ENCODE measurements at places on chromosomes 7 and 10. TPM values are rescaled to one million over a fixed set of nuclear protein-coding genes. Genes with fewer than 3 reads are reported as not detected.

Gene KCNMA1
- total RNA-seq, result 12.5 TPM

Gene ATOH7
- total RNA-seq, result 0.58 TPM

Gene TEX47
- total RNA-seq, result not detected

Gene OR6V1
- total RNA-seq, result not detected

Gene FAM237B
- total RNA-seq, result not detected

Gene DEPP1
- 7.4 TPM for total RNA-seq

Gene DOCK4
- total RNA-seq, result 10.0 TPM

Gene ALOX5
- 1.7 TPM for total RNA-seq

Gene CABCOCO1
- total RNA-seq, result 0.86 TPM

Gene SPDYE8
- total RNA-seq, result not detected

Gene NPC1L1
- total RNA-seq, result 0.23 TPM

Gene NUTM2B
- not detected for total RNA-seq

Gene DMBT1
- total RNA-seq, result not detected

GRCh38 chr7:11005202-11005601 lies 31.5 kb downstream of the PHF14 start:
- DNase-seq, result no peak

- peak; percentile 88 for DNase-seq
Measured at GRCh38 chr7:110386913-110387312, 704.0 kb upstream of the LRRN3 start.

DNA sequence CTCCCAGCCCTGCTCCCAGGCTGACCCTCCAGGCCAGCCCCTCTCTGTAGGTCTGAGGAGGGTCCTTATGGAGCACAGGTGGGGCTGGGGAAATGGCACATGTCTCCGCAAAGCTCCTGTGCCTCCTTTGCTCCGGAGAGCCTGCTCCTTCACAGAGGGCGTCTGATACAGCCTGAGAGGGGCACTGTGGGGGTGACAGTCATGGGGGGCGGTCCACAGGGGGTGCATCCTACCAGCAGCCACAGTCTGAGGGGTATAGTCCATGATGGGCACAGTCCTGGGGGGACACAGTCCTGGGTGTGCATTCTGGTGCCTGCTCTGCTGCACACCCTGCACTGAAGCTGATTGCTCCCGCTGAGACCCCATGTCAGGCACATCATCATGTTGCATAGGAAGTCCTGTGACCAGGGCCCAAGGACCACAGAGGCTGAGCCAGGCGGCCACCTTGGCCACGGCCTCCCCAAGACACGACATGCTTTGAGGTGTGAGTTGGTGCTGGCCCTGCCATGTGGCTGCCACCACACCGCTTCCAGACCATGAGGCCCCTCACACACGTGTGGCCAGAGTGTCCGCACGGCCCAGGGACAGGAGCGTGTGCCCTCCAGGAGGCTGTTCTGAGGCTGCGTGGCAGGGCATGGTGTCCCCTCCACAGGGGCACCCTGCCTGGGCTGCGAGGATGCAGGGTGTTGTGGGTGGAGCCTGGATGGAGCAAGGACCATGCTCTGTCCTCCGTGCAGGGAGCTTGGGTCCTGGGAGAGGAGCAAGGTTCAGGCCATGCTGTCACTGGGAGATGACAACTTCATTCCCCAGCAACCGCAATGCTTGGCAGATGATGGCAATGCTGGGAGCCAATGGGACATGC lies 59.2 kb downstream of the PWWP2B start:
- no peak for DNase-seq

DNA sequence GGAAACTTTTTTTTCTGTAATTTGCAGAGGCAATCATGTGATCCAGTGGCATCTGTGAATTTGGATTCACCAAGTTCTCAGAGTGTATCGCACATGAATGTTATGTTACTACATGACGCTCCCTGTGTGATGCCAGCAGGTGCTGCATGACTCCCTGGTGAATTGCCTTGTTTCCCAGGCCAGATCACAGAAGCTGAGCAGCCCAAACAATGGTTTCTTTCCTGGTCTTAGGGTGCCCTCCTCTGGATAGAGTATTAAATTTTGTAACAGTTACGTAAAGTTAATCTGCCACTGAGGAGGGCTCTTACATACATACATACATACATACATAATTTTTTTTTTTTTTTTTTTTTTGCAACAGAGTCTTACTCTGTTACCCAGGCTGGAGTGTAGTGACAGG lies 3.6 kb downstream of the ZSCAN21 start:
- DNase-seq, result peak; percentile 54

GRCh38 chr10:11832042-11832441 lies 8.9 kb downstream of the PROSER2 start:
- peak; percentile 72 for DNase-seq

DNA sequence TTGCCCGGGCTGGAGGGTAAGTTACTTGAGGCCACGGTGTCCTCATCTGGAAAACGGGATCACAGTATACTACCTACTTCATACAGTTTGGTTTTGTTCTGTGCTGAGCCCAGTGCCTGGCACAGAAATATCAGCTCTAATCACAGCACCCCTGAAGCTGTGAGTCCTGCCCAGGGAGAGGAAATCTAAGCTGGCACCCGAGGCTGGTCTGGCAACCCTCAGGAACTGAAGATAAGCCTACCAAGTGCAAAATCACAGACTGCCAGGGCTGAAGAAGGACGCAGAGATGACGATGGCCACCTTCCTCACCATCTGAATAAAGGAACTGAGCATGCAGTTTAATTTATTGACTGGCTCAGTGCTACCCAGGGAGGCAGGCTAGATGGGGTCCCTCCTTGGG lies 7.7 kb upstream of the TMEM120A start:
- DNase-seq, result no peak

GRCh38 chr7:81075150-81075549 lies 156.3 kb upstream of the SEMA3C start:
- DNase-seq, result no peak

GRCh38 chr7:5452470-5452899 lies 28.9 kb upstream of the TNRC18 start:
- DNase-seq, result no peak

DNA sequence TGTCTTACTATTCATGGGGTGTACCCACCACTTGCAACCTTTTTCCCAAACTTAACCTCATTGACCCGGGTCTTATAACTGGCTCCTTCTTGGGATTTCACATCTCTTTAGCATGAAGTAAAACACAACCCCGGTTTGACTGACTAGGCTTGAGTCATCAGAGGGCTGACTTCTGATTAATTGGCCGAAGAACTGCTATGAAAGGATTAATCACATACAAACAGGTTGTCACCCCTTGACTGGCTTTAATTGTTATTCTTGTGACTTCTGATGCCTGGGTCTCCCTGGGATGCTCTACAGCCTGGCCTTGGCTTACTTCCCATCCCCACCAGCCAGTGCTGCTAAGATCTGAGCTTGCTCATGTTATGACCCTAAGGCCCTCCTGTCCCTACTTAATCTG lies 8.8 kb upstream of the CRPPA start:
- no peak for DNase-seq

GRCh38 chr7:139061416-139061815 lies 25.6 kb upstream of the ZC3HAV1L start:
- no peak for DNase-seq

- no peak for DNase-seq
Measured at GRCh38 chr7:86949052-86949778, 110.2 kb downstream of the ELAPOR2 start.

DNA sequence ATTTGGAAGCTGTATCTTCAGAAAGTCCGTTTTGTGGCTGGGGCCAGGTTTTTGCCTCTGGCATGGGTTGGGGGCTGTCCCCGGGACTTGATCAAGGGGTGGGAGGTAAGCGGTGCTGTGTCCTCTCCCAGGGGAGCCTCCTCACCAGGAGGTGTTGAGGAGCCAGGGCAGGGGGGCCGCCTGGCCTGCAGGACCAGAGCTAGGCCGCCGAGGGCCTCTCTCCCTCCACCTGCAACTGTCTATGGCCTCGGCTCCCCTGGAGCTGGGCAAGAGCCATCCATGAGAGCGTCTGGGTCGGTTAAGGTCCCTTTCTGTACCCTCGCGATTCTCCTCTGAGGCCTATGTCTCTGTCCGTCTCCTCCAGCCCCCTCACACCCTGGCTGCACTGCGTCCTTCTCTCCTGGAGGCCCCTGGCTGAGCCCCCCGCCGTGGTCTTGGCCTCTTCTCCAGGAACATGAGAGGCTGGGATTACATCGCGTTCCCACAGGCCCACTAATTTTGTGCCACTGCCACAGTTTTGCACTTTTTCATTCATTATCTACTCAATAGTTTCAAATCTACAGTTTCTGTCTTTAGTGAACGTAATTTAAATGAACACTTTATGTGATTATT lies 20.6 kb downstream of the CALML5 start:
- DNase-seq, result no peak

DNA sequence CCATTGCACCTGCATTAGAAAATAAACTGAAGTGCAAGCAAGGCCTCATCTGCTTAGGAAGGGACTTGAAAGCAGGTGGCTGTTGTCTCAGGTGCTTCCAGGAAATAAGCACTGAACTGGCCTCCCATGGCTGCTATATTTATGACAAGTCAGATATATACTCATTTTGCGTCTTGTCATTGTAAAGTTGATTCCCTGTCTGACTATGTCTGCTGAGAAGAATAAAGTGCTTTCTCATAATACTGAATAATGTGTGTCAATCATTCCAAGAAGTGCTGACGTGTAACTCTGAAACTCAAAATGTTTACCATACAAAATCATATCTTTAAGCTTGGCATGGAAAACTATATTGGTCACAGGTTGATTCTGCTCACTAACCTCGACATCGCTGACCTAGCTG lies 44.9 kb upstream of the SVOPL start:
- DNase-seq, result no peak

DNA sequence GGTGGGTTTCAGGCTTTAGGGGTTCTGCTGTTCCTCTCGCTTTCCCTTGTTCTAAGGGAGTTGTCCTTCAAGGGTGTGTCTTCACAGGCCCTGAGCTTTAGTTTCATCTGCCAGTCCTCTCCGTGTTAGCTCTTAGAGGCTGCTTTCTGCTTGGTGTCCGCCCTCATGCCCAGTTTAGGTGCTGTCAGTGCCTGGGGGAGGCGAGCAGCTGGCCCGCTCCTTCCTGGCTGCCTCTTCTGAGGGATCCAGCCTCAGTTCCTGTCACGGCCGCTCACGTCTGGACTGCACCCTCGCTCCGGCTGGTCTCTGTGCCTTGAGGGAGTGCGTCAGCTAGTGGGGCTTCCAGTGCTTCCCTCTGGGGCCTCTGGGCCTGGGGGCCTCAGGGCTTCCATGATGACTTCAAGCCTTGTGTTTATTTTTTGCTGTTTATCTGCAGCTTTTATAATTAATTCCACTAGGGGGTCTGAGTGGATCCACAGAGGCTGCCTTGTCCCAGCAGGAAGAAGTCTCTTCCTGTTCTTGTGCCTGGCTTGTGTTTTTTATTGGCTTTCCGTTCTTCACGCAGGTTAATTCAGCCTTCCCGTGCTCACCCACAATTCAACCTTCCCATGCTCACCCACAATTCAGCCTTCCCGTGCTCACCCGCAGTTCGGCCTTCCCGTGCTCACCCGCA lies 33.0 kb downstream of the WDR37 start:
- no peak for DNase-seq

DNA sequence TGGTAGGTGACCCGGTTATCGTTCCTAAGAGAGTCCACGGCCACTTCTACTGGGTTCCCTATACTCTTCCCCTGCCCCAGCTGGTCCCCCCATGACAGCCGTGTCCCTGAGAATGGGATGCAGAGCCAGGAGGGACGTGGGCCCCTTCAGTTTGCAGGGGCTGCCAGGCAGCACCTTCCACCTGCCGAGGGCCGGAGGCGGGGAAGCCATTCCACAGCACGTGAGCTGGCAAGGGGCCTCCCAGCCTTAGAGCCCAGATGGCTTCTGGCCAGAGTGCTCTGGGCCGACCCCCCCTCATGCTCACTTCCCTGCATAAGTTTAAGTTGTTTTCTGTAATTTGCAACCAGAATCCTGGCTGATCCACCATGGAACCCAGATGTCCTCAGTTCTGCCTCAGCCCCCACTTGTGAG lies 39.0 kb downstream of the DIP2C start:
- no peak for DNase-seq

- peak; percentile 30 for DNase-seq
Measured at GRCh38 chr7:3028071-3028757, 15.5 kb downstream of the CARD11 start.

- DNase-seq, result no peak
Measured at GRCh38 chr10:86217371-86218080, 149.1 kb downstream of the GRID1 start.

- DNase-seq, result no peak
Measured at GRCh38 chr7:41886901-41887311, 184.0 kb upstream of the INHBA start.

GRCh38 chr7:29277436-29278215 lies 83.1 kb downstream of the CHN2 start:
- DNase-seq, result no peak

- no peak for DNase-seq
Measured at GRCh38 chr10:100790761-100791208, 45.4 kb downstream of the PAX2 start.

DNA sequence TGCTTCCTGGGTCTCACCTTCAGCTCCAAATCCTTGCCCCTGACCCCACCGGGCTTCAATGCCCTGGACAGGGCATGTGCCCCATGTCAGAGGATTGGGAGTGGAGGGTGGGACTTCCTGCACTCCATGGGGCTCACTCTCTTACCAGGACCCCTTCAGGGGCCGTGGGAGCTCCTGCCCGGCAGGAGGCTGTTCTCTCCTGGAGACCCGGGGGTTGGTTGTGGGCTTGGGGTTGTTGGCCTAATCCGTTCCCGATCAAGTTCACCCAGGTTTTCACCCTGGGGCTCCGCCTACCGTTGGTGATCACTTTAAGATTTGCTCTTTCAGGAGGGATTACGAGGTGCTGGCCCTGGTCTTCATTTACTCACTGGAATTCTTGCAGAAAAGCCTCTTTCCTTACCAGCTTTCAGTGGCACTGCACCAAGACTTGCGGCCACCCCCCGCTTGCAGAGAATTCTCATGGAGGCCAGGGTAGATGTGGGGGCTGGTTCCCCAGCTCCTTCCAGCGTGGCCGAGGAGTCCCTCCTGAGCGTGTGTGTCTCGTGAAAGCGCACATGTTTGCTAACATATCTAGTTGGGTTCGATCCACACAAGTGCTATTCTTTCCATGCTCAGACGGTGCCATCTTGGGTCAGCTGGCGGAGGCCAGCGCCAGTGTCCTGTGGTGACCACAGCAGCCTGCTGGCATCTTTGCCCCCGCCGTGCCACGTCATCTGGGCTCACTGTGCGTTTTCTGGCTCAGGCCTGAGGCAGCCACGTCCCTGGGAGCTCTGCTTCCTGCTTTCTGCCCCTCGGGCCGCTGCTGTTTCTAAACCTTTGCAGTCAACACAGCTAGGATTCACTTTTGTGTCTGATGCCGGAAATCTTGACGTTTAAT lies 15.6 kb downstream of the PWWP2B start:
- no peak for DNase-seq

DNA sequence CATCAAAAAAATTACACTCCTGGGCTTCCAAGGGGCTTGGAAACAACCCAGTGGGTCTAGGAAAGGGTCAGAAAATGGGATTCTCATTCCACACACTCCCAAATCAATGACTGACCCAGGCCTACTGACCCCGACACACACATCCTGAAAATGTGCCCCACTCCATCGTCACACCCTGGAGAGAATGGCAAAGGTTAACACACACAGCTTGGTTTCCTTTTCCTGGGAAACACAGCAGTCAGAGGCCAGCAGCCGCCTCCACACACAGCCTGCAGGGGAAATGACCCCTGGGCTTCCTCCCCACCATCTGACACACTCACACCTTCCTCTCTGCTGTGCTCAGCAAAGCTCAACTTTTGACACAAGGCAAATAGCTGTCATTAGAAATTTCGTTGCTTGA lies 42.9 kb downstream of the SH3PXD2A start:
- no peak for DNase-seq

- no peak for DNase-seq
Measured at GRCh38 chr7:68321076-68321639, 1277.1 kb upstream of the AUTS2 start.

- DNase-seq, result no peak
Measured at GRCh38 chr10:24952143-24952706, at the start of gene PRTFDC1. Gene PRTFDC1 (minus strand): TSS chr10:24952606. CDS start chr10:24952575, 31 bp downstream.
